ENCODE measurements at places on chromosomes 13 and 19.

GRCh38 chr19:29337029-29337428 lies 124.1 kb upstream of the UQCRFS1 start:
- DNase-seq = no peak

DNA sequence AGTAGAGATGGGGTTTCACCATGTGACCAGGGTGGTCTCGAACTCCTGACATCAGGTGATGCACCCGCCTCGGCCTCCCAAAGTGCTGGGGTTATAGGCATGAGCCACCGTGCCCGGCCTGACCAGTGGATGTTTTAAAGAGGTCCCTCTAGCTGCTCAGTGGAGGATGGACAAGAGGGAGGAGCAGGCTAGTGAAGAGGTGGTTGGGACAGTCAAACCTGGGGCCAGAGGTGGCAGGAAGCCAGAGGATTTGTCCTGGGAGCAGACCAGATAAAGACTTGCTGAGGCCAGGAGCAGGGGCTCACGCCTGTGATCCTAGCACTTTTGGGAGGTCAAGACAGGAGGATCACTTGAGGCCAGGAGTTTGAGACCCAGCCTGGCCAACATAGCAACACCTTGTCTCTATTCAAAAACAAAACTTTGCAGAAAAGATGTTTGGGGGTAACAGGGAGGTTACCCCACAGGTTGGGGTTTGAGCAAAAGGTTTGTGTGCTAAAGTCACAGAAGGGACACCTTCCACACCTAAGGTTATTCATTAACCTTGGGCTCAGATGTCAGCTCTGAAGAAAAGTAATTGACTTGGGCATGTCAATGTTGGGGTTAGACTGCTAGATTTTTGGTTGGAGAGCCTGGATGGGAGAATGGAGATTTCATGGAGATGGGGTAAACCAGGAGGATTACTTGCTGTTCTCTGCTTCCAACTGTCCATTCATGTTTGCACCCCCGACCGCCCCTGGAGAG lies 9.0 kb downstream of the BCAM start:
- DNase-seq = no peak

- no peak for DNase-seq
Measured at GRCh38 chr13:103157434-103158145, 91.4 kb upstream of the SLC10A2 start.

DNA sequence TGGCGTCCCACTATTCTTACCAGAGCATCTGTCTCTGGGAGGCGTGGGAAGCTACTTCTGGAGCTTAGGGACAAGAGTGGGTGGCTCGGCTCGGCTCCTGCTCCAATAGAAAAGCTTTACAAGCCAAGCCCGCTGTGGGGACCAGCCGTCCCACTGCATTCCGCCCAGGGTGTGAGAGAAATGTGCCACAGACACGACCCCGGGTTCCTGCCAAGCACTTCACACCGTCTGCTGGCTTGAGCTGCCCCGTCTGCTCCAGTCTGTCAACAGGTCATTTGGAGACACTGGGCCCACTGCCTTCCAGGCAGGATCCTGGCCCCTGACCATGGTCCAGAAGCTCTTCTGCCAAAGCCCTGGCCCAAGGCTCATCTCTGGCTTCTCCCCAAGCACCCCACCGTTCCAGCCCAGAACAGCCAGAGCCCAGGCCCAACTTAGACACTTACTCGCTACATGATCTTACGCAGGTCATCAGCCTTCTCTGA lies 6.5 kb upstream of the FKRP start:
- no peak for DNase-seq

- DNase-seq = peak; percentile 42
Measured at GRCh38 chr13:64371045-64371444, 2859.1 kb downstream of the PCDH9 start.

- no peak for DNase-seq
Measured at GRCh38 chr13:97974773-97975172, 21.3 kb downstream of the IPO5 start.

DNA sequence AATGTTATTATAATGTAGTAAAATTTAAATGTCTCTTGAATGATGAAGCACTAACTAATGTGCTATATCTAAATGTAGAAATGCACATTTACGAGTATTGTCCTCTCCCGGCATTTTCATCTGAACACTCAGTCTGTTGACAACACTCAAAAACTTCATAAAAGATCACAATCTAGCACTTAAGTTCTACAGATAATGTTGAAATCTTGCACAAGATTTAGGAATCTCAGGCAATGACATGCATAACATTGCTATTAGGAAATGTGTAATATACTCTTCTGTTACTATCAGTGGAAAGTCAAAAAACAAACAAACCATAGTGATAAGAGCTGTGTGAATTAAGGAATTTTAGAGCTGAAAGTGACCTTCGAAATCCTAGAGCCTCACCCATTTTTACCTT lies 37.5 kb upstream of the XPO4 start:
- DNase-seq = no peak

GRCh38 chr13:92727118-92727517 lies 499.5 kb upstream of the GPC6 start:
- no peak for DNase-seq

DNA sequence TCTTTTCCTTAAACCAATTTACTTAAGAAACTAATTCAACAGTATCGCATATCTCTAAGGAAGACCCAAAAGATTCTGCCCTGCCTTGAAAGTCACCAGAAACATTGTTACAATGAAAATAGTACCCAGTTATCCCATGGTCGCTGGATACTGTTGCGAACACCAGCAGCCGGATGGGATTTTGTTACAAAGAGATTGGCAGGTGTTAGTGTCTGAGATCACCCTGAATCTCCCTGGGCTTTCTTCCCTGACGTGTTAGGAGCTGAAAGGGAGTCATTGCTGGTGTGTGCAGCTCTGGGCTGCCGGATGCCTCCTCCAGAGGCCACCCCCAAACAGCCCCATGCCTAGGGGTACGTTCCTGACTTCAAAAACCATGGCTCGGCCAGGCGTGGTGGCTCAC lies 38.2 kb downstream of the PTPRS start:
- no peak for DNase-seq

- DNase-seq = peak; percentile 67
Measured at GRCh38 chr19:6056801-6057650, 53.3 kb downstream of the RFX2 start.

DNA sequence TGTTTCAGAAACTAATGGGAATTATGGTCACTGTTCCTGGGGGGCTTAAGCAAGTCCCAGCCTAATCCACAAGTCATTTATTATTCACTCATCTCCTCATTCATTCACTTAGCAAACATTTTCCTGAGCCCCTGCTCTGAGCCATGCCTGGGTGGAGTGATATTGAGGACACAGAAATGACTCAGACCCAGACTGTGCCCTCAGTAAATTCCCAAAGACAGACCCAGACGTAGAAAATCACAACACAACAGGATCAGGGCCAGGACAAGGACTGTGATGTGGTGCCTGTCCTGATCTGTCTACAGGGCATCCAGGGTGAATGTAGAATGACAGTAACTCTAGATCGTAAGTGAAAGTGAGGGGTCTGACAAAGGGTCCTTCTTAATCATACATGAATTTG lies 7.0 kb upstream of the SPACA6 start:
- no peak for DNase-seq

- no peak for DNase-seq
Measured at GRCh38 chr13:90171649-90172048, 1175.8 kb upstream of the MIR17HG start.

GRCh38 chr13:22064854-22065620 lies 394.2 kb downstream of the FGF9 start:
- no peak for DNase-seq

GRCh38 chr13:73045031-73045430 lies 13.8 kb upstream of the KLF5 start:
- no peak for DNase-seq

- DNase-seq = no peak
Measured at GRCh38 chr13:41048640-41049039, 12.7 kb upstream of the WBP4 start.

DNA sequence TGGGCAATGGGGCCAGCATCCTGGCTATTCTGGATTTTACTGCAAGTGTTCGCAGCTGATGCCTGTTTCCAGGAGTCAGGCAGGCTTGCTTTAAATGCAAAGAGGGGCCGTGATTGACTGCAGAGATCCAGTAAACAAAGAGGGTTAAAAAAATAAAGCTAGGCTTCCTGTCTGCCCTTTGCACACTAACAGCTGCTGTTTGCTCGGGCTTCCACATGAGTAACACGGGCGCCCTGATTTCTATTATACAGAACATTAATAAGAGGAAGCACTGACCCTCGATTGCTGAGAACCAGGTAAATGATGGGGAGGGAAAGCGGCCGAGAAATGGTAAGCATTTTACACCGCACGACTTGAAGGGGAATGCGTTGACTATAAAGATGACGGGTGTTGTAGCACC lies 254.2 kb upstream of the ZNF507 start:
- DNase-seq = no peak

DNA sequence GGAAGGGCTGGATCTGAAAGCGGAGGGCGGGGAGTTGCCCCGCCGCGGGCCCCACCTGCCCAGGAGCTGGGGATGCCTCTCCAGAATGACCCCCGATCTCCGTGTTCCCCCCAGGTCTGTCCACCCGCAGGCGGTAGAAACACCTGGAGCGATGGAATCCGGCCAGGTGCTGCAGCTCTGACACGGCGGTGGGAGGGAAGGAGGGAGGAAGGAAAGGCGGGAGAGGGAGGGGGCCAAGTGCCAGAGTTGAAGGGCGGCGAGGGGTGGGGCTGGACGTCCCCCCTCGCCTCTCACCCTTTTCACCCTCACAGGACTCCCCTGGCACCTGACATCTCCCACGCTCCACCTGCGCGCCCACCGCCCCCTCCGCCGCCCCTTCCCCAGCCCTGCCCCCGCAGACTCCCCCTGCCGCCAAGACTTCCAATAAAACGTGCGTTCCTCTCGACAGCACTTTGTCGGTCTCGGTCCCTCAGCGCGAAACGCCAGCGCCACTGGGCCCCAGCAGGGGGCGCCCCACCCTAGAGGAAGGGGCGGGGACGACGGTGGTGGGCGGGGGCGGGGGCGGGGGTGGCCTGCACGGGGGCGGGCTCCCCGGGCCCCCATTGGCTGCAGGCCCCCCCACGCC lies 337 bp upstream of the FXYD7 start:
- no peak for DNase-seq

- DNase-seq = no peak
Measured at GRCh38 chr13:72221276-72221962, 354.4 kb upstream of the DACH1 start.

DNA sequence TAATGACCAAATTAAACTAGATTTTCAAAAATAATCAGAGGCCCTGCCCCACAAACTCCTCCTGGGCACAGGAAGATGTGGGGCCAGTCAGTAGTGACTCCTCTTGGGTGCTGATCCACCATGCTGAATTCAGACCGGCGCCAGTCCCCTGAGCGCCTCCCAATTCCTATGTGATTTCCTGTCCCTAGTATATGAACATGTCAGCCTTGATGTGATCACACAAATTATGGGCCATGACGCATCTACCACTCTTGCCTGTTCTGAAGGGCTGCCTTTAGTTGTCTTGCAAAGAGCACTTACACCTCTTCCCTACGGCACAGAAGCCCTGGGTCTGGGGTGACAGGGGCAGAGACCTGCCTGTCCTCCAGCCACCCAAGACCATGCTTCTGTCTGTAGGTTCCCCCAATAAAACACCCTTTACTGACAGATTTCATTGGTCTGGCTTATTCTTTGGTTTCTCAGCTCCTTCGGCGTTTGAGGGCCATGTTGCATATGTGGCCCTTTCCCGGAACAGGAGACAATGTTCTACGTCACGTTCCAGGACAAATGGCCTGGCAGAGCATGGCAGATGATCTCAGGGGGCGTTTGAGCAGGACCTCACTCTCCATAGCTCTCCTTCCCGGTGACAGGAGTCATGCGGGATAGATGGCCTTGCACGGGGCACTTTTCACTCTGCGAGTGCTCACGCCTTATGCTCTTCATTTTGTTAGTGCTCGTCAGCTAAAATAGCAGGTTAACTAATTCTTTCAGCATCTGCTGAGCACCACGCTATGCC lies 5.6 kb upstream of the ATP11A start:
- DNase-seq = no peak

- no peak for DNase-seq
Measured at GRCh38 chr19:1860042-1860775, 3.2 kb downstream of the KLF16 start.

DNA sequence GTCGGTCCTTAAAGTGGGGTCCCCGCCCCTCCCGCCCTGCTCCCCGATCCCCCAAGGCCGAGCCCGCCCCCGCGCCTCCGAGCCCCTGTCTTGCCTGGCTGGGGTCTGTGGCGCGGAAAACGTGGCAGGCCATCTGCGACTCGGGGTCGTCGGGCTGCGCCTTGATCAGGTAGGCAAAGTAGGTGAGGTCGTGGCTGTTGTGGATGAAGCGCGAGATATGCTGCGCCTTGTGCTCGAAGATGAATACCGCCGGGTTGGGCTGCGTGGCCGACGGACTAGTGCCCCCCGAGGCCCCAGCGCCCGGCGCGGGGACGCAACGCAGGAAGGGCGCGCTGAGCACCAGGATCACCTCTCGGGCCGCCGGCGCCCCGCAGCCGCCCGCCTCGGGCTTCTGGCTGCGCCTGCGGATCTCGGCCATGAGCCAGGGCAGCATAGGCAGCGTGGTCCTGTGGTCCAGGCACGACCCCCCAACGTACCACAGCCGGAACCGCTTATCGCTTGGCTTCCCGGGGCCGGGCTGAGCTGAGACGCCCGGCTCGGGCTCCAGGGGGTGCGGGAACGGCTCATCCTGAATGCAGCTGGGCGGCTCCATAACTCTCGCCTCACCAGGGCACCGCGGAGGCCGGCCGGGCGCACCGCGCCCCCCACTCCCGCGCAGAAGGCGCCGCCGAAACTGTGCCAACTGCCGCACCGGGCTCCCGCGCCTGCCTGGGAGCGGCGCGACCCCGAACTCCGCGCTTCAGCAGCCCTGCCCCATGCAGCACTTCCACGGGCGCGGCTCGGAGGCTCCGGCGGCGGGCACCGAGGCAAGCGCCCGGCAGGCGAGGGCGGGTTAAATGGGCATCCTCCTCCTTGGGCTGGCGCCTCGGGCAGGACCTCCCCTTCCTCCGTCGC lies 546 bp downstream of the TBC1D4 start:
- DNase-seq = no peak

GRCh38 chr13:98454389-98454881 lies 122.5 kb downstream of the STK24 start:
- no peak for DNase-seq

- DNase-seq = no peak
Measured at GRCh38 chr13:51526202-51526601, 58.1 kb upstream of the WDFY2 start.

DNA sequence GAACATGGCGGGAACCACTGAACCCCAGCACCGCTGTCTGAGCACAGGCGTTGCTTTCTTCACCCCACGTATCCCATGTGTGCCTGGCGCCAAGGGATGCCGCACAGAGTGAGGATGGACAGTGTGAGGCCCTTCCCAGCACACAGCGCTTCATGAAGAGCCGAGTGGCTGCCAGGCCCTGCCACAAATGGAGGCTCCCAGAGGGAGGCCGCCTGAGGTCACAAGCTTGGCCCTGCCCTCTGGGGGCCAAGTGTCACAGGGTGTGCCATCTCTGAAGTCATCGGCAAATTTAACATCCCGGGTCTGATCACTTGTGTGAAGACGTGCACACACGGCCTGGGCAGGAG lies 24.4 kb downstream of the MPND start:
- no peak for DNase-seq

- DNase-seq = no peak
Measured at GRCh38 chr19:19053508-19054314, 10.1 kb upstream of the SLC25A42 start.

GRCh38 chr13:42380420-42381164 lies 108.6 kb downstream of the AKAP11 start:
- no peak for DNase-seq

GRCh38 chr19:8831832-8832131 lies 322 bp downstream of the ZNF558 start:
- DNase-seq = no peak

All from kidney epithelial cell (primary cell).